Fibroblast of lung (primary cell): ENCODE measurements at places on chromosomes 5 and 9. TPM values are rescaled to one million over a fixed set of nuclear protein-coding genes. Genes with fewer than 3 reads are reported as not detected.

IFNA13 gene
- total RNA-seq: not detected in 2 replicates

EIF4E1B gene
- total RNA-seq: not detected in 2 replicates

DNAI1 gene
- total RNA-seq: not detected in 2 replicates

CDKN2B gene
- total RNA-seq: 29.0 and 44.9 TPM in 2 replicates

CNTLN gene
- 13.0 and 16.7 TPM in 2 replicates for total RNA-seq

PTPDC1 gene
- total RNA-seq: 5.9 and 7.6 TPM in 2 replicates
